Renal pelvis (tissue), 12 donors: ENCODE measurements at places on chromosomes 5 and 9. TPM values are rescaled to one million over a fixed set of nuclear protein-coding genes. Genes with fewer than 3 reads are reported as not detected.

DNA sequence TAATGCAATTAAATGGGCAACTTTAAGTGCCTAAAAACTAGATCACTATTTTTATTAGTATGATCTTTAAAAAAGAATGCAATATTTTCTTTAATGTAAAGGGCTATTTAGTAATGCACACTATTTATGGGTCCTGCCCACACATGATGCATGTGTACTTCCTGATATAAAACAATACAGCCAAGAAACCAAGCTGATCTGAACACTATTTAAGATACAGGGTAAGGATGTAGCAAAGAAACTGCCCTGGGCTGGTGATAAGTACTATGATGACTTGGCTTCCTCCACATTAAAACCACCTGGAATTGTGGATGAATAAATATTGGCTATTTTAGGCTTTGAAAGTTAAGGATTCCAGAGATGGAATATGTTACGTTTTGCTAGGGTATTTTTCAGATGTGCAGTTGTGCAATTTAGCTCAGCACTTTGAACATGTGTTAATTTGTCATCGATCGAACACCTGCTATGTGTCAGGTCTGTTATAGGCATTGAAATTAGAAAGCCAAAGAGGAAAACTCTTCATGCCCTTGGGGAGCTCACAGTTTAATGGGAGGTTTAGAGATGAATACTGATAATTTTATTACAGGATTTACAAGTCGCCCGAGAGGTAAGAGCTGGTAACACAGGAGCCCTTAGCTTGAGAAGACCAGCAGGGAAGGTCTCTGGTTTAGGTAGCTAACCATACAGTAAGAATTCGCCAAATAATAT lies 276.7 kb downstream of the PLK2 start:
- DNase-seq, result no peak

DNA sequence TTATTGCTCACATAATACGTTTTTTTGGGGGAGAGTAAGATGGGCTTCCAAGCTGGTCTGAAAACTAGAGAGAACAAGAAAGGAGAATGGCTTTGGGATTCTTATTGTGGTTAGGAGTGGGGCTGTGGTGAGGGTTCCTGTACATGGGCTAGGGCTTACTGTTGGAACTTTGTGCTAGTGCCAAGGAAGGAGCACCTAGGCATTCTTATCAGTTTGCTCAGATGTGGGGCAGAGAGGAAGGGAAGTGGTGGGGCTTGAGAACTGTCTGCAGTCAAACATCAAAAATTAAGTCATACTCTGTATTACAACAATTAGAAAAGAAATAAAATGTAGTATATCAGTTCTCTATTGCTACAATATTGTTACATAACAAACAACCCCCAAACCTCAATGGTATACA lies 4.0 kb upstream of the THBS4 start:
- no peak for DNase-seq

GRCh38 chr5:14453481-14453880 lies 128.1 kb upstream of the OTULINL start:
- no peak for DNase-seq

GRCh38 chr9:14057368-14058324 lies 256.3 kb downstream of the NFIB start:
- no peak for DNase-seq

- peak; percentile 59 for DNase-seq
Observed at GRCh38 chr5:125719681-125720347, 703.4 kb upstream of the GRAMD2B start.

The MSX2 gene
- polyA plus RNA-seq, result 1.2 TPM

The FAM221B gene
- polyA plus RNA-seq, result 0.41 TPM

The BHMT2 gene
- polyA plus RNA-seq, result 35.1 TPM

The SLCO6A1 gene
- polyA plus RNA-seq, result not detected
